ENCODE measurements at places on chromosomes 11 and 22.

GRCh38 chr22:30195245-30196140 lies 51.1 kb downstream of the LIF start:
- DNase-seq: no peak

- no peak for DNase-seq
Observed at GRCh38 chr11:47377571-47378009, 757 bp downstream of the SPI1 start.

- no peak for DNase-seq
Observed at GRCh38 chr11:88171982-88172381, 3.3 kb downstream of the RAB38 start.

DNA sequence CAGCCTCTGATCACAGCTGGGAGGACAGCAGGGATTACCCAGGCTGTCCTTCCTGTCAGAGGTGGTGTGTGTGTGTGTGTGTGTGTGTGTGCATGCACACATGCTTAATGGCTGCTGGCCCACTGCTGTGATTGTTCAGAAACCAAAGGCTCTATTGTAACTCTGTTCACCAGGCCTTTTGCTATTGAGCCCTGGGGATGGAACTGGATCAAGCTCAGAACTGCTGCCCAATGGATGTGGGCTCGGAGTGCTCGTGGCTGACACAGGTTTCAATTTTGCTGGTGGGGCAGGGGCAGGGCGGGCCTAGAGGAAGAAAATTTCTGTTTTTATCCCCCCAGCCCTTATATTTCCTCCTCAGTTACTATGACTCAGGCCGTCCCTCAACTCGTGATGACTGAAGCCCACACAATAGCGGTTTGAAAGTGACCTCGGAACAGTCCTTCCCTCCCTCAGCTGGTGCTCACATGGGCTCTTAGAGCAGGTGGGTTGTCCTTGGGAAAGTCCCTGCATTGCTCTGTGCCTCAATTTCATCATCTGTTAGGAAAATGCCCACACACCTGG lies 359.3 kb downstream of the TENM4 start:
- peak; percentile 4 for DNase-seq

GRCh38 chr11:83115551-83115950 lies 41.4 kb upstream of the PCF11 start:
- DNase-seq: no peak

DNA sequence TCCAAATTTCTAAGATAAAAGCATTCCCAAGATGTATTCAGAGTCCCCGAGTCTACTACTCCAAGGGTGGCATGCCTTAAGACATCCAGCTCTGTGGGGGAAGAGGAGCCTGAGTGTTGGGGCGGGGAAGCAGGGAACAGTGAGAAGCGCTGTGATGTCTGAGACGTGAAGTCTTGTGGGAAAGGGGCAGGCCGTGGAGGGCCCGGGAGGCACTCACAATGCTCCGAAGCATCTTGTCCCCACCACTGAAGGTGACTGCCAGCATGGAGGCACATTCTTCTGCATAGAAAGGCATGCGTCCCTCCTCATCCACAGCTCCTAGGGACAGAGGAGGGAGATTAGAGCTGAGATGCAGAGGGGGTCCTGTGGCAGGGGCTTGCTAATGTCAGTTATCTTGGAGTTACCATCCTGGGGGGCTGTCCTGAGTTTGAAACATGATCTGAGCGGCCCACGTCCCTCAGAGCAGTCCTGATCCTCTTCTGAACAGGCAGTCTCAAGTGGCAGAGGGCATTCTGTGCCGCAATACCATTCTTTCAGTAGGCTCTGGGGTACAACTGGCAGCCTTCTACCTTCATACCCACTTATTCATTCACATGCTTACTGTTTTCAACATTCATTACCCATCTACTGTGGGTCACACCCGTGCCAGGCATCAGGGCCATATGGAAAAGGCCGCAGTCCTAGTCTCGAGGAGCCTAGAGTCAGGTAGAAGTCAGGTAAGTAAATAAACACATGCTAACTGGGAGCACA lies 8.7 kb downstream of the PCSK7 start:
- no peak for DNase-seq

GRCh38 chr11:106468531-106468930 lies 391.1 kb downstream of the AASDHPPT start:
- no peak for DNase-seq

DNA sequence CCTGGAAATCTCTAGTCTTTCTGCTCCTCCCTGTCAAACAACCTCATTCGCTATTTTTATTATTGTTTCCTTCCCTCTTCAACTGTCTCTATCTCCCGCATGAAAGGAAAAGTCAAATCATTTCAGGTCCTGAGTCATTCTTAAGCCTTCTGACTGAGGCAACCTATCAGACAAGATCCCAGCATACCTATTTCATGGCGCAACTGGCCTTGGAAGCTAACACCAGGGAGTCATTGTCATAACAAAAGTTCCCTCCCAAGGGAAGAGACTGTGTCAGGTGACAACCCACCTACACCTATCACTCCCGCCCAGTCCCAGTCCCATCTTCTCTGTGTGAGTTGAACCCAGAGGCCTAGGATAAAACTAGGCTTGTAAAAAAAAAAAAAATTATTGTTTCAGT lies 10.2 kb upstream of the ARHGAP42 start:
- no peak for DNase-seq

DNA sequence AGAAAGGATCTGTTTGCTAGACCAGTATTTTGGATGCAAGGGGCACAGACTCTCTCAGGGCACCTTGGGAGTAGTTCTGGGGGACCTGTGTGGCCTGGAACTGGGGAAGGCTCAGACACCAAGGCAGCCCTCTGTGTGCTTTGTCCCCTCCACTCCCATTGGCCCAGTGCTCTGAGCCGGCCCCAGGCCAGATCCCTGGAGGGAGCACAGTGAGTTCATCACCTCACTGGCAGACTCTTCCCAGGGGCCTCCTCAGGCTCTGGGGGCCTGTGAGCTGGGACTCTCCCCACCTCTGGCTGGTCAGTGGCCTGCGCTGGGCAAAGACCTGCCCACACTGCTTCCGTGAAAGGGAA lies 51.7 kb downstream of the CHRDL2 start:
- no peak for DNase-seq

GRCh38 chr11:114130115-114130576 lies 70.6 kb downstream of the ZBTB16 start:
- no peak for DNase-seq

- no peak for DNase-seq
Observed at GRCh38 chr11:131776211-131776610, 405.8 kb downstream of the NTM start.

DNA sequence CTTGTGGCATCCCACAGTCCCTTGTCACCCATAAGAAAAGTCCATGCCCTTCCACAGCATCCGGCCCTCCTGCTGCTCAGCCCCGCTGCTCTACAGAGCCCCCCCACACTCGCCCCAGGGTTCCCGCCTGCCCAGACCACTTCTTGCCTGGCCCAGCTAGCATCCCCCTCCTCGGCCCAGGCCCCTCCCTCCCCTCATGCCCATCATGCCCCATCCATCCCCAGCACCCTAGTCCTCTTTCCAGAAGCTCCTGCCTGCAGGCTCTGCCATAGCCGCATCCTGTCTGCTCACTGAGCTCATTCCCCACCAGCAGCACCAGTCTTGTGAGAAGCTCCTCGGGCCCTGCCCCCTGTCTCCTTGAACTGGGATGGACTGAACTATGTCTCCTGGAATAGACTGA lies 54.4 kb downstream of the LINC01488 start:
- DNase-seq: no peak

- peak; percentile 88 for DNase-seq
Observed at GRCh38 chr11:66386171-66387069, 14.9 kb upstream of the SLC29A2 start.

GRCh38 chr22:39530692-39531331 lies 1.7 kb downstream of the RPS19BP1 start:
- no peak for DNase-seq

DNA sequence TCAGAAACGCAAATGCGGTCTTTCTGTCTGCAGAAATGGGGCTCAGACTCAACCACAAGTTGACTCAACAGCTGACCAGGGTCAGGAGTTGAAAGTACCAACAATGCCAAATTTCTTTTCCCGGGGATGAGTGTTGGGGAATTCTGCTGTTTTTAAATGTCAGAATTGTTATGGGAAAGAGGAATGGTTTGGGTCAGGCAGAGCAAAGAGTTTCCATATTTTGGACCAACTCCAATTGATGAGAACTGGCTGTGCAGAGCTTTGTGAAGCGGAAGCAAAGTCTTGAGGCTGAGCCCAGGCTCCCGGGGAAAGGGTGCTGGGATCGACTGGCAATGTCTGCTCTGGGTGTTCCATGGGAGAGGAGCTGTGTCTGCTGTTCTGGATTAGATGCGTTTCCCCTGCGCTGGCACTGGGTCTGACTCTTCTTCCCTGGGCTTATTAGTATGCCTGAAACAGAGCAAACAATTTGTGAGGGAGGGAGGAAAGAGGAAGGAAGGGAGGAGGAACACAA lies 36.2 kb downstream of the TXN2 start:
- peak; percentile 93 for DNase-seq

GRCh38 chr11:35335226-35335625 lies 84.1 kb downstream of the SLC1A2 start:
- DNase-seq: peak; percentile 82

GRCh38 chr11:123473941-123474677 lies 44.0 kb downstream of the GRAMD1B start:
- DNase-seq: peak; percentile 66

DNA sequence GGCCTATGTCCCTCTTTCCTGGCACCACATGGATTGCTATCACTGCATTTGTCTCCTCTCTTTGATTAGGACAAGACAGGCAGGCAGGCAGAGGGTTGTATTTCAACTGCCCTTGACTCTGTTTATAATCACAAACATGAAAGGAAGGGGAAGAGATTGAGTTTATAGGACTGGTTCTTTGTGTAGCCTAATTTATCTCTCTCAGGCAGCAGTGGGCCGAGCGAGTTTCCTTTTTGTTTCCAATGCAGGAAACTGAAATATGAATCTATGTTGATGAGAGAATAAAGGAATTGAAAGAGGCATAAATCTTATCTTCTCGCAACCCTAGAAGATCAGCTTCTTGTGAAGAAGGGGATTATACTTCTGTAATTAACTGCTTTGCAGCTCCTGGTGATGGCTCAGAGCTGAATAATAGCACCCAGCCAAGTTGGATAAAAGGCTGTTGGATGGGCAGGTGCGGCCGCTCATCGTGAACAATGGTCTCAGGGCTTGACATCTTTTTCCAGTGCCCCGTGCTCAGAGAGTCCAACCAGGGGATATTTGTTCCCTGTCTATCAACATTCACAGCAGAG lies 80.6 kb upstream of the SYT13 start:
- no peak for DNase-seq

DNA sequence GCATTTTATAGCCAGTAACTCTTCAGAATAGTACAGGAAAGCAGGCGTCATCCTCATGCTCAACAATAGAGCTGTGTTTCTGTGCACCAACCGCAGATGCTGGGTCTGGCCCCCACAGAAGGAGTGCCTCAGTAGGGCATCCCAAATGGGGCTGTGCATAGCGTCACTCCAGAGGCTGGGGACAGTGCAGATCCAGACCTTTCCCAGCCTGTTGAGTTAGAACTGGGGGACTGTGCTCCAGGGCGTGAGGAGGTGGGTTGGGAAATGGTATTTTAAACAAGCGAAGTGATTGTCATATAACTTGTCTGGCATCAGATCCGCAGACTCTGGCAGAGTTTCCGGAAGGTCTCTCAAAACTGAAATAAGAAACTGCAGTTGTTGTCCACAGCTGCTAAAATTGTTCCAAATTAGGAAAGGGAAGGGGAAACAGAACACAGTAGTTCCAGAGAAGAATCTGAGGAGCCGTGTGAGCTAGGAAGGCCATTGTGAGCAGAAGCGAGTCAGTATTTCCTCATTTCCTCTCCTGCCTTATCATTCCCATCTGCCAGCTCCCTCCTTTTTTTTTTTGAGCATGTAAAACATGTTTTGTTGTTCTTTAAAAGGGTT lies 52.2 kb downstream of the JAM3 start:
- DNase-seq: peak; percentile 90

DNA sequence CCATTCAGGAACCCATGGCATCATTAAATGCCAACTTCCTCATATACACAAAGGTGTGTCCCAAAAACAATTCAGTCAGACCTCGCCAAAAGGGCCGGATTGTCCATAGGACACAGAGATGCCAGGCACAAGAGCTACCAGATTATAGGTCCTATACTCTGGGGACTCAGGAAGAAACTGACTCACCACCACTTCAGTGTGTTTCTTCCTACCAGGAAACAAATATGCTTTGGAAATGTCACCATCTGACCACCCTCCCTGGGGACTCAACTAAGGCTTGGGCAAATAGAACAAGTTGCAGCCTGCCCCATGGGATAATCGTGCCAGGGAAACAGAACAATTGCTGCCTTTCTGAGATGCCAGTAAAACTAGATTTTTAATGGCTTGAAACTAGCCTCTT lies 11.7 kb downstream of the POU2AF3 start:
- no peak for DNase-seq

- no peak for DNase-seq
Observed at GRCh38 chr11:71379701-71380100, 68.5 kb downstream of the DHCR7 start.

GRCh38 chr11:110299006-110299785 lies 2.8 kb upstream of the RDX start:
- DNase-seq: no peak

GRCh38 chr11:46667043-46667481 lies 33.4 kb downstream of the ARHGAP1 start:
- DNase-seq: no peak

- DNase-seq: no peak
Observed at GRCh38 chr11:11486002-11486401, 133.0 kb upstream of the CSNK2A3 start.

GRCh38 chr11:84292006-84292405 lies 1005.8 kb upstream of the CCDC90B start:
- DNase-seq: no peak
